ENCODE measurements at places on chromosomes 4 and X.

- no peak for DNase-seq
Measured at GRCh38 chr4:87732033-87732765, 67.2 kb upstream of the IBSP start.

DNA sequence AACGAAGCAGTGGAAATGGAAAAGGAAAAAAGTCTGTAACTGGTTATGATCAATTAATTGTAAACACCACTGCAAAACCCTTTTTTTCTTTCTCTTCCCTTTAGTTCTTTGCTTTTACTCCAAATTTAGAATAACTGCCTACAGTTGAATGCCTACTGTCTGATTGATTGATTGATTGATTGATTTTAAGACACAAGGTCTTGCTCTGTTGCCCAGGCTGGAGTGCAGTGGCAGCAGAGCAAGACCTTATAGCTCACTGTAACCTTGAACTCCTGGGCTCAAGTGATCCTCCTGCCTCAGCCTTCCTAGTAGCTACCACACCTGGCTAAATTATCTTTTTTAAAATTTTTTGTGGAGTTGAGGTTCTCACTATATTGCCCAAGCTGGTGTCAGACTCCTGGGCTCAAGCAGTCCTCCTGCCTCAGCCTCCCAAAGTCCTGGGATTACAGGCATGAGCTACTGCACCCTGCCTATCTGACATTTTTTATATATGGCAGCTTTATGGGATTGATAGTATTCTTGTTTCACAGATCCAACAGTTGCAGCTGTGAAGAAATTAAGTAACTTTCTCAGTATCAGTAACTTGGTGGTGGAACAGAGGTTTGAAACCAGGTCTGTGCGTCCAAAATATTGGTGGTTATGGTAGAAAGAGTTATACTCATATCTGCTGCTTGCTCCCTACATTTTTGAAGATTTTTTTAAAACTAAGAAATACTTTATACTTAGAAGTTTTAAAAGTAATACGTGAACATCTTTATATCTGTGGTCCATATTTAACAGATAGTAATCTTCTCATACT, 12.4 kb downstream of the UBE2K start:
- no peak for DNase-seq

GRCh38 chr4:149896432-149896831, 80.8 kb upstream of the IQCM start:
- DNase-seq: peak; percentile 68

DNA sequence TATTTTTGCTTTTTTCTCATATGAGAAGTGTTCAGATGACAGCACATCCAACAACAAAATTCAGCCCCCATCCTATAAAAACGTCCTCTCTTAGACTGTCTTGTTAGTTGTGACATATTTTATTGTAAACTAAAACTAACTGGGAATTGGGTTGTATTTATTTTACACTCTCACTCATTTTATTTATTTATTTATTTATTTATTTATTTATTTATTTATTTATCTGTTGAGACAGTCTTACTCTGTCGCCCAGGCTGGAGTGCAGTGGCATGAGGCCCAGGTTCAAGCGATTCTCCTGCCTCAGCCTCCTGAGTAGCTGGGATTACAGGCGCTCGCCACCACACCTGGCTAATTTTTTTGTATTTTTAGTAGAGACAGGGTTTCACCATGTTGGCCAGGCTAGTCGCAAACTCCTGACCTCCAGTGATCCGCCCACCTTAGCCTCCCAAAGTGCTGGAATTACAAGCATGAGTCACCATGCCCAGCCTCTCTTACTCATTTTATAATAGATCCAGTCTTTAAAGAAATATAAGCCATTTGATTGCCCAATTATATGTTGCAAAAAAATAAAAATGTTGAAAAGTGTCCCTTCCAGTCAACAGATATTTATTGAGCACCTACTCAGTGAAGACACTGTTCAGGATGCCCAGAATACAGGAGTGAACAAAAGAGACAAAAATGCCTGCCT, 44.6 kb downstream of the PALLD start:
- DNase-seq: peak; percentile 60

GRCh38 chr4:7861440-7861881, 78.2 kb downstream of the AFAP1 start:
- peak; percentile 99 for DNase-seq

DNA sequence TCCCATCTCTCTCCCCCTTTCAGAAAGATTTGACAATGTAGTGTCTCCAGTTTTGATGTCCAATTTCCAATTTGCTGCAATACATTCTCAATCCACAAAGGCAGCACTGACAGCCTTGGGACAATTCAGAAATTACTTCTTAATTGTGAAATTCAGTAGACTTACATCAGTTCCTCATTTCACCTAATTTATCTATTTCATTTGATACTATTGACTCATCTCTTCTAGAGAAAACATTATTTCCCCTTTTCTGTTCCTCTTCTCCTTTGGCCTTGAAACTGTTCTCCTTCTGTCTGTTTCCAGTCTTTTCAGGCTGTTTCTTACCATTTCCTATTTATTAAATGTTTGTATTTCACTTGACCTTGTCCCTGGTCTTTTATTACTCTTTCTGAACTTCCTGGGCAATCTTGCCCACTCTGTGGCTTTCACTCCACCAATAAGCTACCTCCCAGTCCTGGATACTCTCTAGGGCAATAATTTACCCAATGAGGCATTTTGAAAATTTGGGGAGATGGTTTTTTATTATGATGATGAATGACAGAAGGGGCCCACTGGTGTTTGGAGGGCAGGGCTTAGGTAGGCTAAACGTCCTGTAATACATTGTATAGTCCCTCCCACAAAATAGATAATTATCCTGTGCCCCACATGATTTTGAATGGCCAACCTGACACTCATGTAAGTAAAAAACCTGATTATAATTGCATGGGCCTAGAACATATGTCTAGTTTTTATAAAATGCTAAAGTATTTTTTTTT, 498.0 kb upstream of the BOD1L1 start:
- DNase-seq: no peak

DNA sequence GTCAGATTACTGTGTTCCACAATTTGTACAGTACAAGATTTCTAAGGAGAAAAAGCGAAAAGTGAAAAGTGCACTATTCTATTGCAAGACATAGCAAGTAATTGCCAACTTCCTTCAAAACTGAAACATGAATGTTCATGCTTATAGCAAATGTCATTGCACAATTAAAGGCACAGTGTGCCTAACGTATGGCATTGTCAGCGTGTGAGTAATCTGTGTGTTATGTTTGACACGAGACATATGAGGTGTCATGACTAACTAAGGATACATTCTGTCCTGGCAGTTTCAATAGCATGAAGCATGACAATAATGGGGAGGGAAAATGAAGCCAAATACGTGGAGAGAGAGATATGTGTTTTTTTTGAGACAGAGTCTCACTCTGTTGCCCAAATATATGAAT, 33.6 kb upstream of the TBC1D9 start:
- DNase-seq: peak; percentile 43

DNA sequence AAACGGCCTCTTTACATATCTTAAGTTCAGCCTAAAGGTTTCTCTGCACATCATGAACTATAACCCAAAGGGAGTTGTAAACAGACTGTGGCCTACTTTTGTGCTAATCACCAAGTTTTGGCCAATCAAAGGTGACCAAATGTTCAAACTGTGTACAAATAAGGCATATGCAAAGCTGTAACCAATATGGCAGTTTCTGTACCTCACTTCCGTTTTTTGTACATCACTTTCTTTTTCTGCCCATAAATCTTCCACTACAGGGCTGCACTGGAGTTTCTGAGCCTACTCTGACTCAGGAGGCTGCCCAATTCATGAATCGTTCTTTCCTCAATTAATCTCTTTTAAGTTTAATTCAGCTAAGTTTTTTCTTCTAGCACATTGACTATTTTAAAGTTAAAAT, 318.7 kb downstream of the SLC7A11 start:
- no peak for DNase-seq

DNA sequence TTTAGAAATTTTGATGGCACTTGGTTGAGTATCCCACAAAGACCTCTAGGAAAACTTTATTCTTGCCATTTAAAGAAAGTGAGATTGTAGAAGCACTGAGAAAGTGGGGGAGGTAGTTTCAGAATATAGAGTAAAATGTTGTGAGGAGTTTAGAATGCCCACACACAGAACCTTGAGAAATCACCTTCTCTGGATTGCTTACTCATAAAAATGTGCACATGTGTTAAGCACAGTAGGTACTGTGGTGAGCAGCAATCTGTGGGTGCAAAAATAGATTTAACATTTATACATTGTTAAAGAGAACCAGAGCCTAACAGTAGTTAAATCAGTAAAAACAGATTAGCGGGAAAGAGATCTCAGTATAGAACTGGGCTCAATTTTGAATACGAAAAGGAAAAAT, 201.2 kb upstream of the NWD2 start:
- DNase-seq: no peak

DNA sequence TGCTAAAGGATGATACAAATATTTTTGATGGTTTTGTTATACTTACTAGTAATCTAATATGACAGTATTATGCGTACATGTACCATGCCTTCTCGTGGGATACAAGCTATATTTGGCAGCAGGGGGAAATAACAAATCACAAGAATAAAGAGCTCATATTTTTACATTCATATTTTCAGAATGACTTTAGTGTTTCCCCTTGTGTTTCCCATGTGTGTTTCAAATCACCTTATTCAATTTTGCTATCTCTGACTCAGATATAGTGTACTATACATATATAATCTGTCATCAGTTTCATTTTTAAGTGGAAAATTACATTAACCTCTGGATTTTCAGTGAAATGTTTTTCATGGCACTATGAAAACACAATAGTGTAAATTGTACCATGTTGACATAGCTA, 146.8 kb downstream of the RPA4 start:
- no peak for DNase-seq

DNA sequence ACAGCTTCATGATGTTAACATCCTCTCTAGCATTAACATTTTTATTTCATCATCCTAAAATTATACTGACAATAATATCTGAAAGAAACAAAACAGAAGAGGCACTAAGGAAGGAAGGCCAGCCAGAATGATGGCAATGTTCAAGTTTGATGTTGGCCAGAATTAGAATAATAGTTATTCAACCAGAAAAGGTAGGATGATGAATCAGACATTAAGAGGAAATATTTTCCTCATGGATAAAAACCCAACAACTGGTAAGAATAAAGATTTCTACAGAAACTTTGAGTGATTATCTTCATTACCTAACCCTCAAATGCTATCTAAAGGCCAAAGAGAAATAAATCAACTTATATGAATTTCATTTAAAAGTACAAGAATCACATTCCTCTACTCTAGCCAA, 105.2 kb downstream of the PDE5A start:
- DNase-seq: peak; percentile 16

- DNase-seq: no peak
Measured at GRCh38 chrX:78213331-78213730, 73.9 kb upstream of the TAF9B start.

DNA sequence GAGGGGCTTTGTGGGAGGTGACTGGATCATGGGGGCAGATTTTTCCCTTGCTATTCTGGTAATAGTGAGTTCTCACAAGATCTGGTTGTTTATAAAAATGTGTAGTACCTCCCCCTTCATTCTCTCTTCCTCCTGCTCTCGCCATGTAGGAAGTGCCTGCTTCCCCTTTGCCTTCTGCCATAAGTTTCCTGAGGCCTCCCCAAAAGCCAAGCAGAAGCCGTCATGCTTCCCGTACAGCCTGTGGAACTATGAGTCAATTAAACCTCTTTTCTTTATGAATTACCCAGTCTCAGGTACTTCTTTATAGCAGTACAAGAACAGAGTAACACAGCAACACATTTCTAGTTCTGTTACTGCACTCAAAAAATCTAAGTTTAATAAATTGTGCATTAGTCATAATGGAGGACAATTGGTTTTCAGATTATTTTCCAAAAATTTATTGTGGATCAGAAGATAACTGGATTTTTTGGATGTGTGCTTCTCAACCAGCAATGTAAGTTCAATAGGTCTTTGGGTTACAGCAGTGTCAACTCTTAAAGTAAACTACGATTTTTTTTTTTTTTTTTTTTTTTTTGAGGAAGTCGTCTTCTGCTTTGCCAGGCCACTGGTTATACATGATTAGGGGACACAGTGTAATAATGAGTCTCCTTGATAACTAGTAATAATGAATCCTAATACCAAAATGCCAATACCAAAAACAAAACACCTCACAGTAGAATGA, 69.9 kb downstream of the CHIC2 start:
- no peak for DNase-seq

- DNase-seq: no peak
Measured at GRCh38 chrX:148784856-148785255, 284.4 kb downstream of the AFF2 start.

GRCh38 chrX:48834383-48834709, 1.1 kb downstream of the PCSK1N start:
- no peak for DNase-seq

- DNase-seq: no peak
Measured at GRCh38 chr4:157779081-157779480, 393.7 kb downstream of the GASK1B start.

- no peak for DNase-seq
Measured at GRCh38 chrX:13085526-13085925, 41.1 kb upstream of the FAM9C start.

- DNase-seq: no peak
Measured at GRCh38 chr4:169583563-169583962, 28.8 kb downstream of the NEK1 start.

DNA sequence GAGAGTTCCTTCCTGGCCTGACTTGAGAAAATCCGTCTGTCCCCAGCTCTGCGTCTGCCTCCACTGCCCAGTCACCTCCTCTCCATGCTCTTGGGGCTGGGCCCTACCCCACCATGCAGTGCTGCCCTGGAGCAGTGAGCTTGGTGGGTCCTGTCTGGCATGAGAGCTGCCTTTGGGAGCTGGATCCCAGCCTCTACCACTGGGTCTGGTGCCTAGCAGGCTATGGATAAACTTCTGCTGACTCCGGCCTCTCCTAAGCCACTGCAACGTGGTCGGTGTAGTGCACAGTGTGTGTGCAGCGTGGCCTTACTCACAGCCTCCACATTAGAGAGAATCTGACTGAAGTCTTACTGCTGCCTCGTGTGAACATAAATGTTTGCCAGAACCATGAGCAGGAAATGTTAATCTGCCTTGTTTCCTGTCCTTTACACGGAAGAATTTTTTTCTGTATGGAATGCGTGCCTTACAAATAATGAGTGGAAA, 47.6 kb downstream of the HTT start:
- peak; percentile 57 for DNase-seq

DNA sequence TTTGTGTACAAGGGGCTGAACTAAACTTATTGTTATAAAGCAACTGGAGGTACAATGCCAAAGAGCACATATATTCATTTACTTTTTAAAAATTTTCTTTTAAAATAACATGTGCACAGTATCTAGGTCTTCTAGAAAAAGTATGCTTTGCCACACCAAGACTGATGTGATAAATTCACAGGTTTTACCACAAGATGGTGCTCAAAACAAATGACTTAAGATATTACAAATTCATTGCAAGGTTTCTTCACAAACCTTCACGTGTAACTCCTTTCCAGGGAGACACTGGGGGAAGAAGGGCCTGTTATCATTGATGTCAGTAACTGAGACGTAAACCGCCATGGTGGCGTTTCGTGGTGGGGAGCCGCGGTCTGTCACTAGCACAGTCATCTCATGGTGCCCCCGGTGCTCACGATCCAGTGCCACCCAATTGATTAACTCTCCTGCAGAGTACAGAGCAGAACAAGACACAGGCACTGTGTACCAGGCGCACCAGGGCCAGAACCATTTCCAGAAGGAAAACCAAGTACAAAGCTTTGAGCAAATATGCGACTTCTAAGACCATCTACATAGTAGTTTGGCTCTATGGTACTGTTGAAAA, 162.2 kb downstream of the DCHS2 start:
- DNase-seq: peak; percentile 30

GRCh38 chr4:110900213-110900769, 277.4 kb upstream of the PITX2 start:
- peak; percentile 33 for DNase-seq

Measured in fibroblast of skin of abdomen (primary cell).